ENCODE measurements at places on chromosomes 5 and 9. TPM values are rescaled to one million over a fixed set of nuclear protein-coding genes. Genes with fewer than 3 reads are reported as not detected.

DNA sequence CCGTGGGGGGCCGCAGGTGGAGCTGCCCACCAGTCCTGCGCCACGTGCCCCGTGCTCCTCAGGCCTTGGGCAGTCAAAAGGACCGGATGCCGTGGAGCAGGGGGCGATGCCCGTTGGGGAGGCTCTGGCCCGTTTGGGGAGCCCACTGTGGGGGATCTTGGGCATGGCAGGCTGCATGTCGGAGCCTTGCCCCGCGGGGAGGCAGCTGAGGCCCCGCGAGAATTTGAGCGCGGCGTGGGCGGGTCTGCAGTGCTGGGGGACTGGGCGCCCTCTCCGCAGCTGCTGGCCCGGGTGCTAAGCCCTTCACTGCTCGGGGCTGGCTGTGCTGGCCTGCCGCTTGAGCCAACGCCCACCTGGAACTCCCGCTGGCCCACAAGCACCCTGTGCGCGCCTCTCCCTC is 445.6 kb upstream of the EDIL3 start:
- H3K27ac ChIP-seq, result no peak overlapping the region
- H3K4me3 ChIP-seq, result no peak overlapping the region
- no peaks in the 10 kb centered on the region for H3K4me1 ChIP-seq

DNA sequence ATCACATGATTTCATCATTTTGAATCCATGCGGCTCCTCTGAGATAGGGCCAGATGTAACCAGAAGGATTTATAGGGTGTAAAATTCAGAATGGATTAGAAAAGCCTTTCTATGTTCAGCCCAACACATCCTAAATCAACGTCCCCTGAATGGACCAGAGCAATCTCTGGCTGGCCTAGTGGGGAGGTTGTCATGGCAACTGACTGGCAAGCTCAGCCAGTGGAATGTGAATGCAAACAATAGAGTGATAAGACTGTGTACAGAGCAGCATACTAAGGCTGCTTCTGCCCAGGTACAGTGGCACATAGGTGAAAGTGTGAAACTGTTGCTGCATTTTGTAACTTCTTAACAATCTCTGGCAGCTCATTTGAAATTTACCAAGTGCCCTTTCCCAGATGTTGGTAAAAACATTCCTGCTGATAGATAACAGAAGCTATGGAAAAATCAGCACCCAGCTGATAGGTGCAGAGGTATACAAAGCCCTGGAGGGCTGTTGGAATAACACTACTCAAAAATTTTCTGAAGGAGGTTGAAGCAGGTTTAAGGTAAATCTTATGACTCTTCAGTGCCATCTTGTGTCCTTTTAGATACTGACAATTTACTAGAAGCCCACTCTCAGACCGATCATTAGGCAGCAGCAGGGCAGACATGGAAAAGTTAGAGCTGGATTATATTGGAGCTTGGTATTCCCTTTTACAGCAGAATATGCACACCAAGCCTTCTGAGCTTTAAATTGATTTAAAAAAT is 267.2 kb downstream of the RAB3C start:
- no peak overlapping the region for H3K27ac ChIP-seq
- no peaks in the 10 kb centered on the region for H3K36me3 ChIP-seq
- H3K27me3 ChIP-seq, result no peaks in the 10 kb centered on the region
- no peaks in the 10 kb centered on the region for H3K4me1 ChIP-seq
- H3K4me3 ChIP-seq, result no peak overlapping the region
- DNase-seq, result peak; percentile 67

The ISL1 gene
- total RNA-seq, result not detected

- H3K27me3 ChIP-seq, result no peaks in the 10 kb centered on the region
- H3K36me3 ChIP-seq, result no peaks in the 10 kb centered on the region
- no peaks in the 10 kb centered on the region for H3K4me1 ChIP-seq
- H3K27ac ChIP-seq, result no peak overlapping the region
- H3K4me3 ChIP-seq, result no peak overlapping the region
- DNase-seq, result no peak
Observed at GRCh38 chr5:128422612-128423011, 115.4 kb downstream of the FBN2 start.

DNA sequence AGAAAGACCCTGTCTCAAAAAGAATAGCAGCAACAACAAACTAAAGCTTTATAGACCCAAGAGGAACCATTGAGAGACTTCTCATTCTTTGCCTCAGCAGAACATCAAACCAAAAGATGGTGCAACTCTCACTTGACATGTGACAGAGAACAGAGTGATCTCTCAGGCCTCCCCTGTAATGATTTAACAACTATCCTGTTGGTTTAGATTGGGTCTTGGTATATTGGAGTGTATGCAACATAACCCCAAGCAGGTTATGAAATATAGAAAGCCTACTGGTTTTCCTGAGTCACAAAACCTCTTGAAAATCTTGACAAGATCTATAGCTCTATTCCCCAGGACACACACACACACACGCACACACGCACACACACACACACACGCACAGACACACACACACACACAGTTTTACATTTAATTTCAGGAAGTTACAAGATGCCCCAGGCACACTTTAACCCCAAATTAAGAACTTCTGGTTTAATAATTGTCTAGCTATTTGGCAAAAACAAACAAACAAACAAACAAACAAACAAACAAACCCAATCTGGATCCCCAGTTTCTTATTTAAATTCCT is 6.5 kb upstream of the FGF1 start:
- H3K36me3 ChIP-seq, result no peaks in the 10 kb centered on the region
- no peaks in the 10 kb centered on the region for H3K27me3 ChIP-seq
- H3K27ac ChIP-seq, result no peak overlapping the region
- no peak overlapping the region for H3K4me3 ChIP-seq
- DNase-seq, result no peak
- H3K4me1 ChIP-seq, result no peaks in the 10 kb centered on the region

- no peak overlapping the region for H3K4me3 ChIP-seq
- peaks cover 15% of the 10 kb centered on the region for H3K36me3 ChIP-seq
- H3K4me1 ChIP-seq, result peaks cover 22% of the 10 kb centered on the region
Observed at GRCh38 chr9:72361217-72361616, 3.8 kb downstream of the ZFAND5 start.

- no peaks in the 10 kb centered on the region for H3K36me3 ChIP-seq
- H3K27ac ChIP-seq, result no peak overlapping the region
- no peaks in the 10 kb centered on the region for H3K27me3 ChIP-seq
- no peak for DNase-seq
- no peak overlapping the region for H3K4me3 ChIP-seq
Observed at GRCh38 chr5:41087461-41087860, 16.3 kb upstream of the MROH2B start.

DNA sequence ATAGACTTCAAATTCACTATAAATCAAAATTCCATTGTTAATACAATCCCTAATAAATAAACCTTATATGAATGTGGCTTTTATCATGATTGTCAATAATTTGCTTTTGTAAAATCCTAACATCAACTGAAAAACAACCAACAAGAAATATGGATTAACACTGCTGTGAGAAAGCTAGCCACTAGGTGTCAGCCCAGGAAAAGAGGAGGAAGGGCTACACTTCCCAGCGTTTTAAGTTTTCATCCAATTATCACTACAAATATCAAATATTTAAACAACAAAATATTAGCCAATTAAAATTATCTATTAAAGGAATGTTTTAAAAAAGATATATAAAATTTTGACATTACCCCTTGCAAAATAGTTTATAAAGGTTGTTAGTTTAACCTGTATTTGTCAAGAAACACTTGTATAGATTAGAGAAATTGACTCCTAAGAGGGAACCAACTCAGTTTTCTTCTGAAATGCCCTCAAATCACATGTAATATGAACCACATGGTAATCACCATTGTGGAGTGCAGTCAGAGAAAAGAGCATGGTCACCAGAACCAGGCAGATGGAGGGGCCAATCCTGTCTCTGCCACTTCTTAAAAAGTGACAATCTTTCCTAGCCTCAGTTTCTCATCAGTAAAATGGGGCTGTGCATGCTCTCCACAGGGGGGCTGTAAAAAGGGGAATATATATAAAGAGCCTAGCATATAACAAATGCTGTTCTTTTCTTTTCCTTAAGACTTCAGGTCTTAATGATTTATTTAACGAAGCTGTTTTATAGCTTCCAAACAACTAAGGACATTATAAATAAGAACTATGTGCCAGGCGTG is 188.2 kb downstream of the CRB2 start:
- no peaks in the 10 kb centered on the region for H3K27me3 ChIP-seq
- peak; percentile 55 for DNase-seq
- H3K36me3 ChIP-seq, result peaks cover 3% of the 10 kb centered on the region

DNA sequence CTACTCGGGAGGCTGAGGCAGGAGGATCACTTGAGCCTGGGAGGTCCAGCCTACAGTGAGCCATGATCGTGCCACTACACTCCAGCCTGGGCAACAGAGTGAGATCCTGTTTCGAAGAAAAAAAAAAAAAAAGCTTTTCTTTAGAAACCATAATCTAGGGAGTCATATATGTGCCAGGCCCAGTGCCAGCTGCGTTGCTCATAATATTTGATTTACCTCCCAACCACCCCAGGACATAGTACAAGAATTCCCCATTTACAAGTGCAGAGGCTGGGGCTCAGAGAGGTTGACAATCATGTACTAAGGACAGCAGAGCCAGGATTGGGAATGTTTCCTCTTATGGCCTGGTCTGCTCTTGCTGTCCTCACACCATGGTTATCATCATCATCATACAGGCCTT is 25.1 kb upstream of the TRIM14 start:
- DNase-seq, result no peak
- no peaks in the 10 kb centered on the region for H3K36me3 ChIP-seq
- no peak overlapping the region for H3K27ac ChIP-seq
- no peaks in the 10 kb centered on the region for H3K27me3 ChIP-seq
- H3K4me3 ChIP-seq, result no peak overlapping the region
- H3K4me1 ChIP-seq, result peaks cover 11% of the 10 kb centered on the region

Measured in B cell (primary cell).